NB4 (cell line): ENCODE measurements at places on chromosomes 12 and 14.

DNA sequence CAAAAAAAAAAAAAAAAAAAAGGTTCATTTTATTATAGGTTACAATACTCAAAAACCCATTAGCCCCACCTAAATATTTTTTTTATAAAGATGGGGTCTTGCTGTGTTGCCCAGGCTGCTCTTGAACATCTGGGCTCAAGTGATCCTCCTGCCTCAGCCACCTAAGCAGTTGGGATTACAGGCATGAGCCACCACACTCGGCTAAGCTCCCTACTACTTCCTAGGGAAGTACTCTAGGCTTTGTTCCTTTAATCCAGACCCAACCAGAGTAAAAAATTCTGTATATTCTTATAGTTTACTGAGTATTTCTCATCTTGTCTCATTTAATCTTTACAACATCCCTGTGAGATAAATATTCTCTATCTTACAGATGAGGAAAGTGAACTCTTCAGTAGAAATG is 50.7 kb downstream of the RBMS2 start:
- DNase-seq: no peak

DNA sequence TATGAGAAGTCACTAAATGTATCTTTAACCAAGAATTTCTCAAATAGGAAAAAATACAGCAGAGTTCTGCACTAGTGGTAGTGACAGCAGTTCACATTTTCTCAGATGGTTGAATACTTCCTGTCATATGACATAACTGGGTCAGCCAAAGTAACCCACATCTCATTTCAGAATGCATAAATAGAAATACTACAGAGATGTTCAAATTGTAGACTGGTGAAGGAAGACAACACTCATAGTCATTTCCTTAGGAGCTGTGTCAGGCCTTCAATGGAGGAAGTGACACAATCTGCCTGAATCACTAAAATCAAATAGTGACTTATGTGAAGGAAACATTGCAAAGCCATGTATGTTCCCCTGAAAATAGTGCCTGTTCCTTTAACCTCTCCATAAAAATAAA is 32.4 kb downstream of the FERMT2 start:
- peak; percentile 57 for DNase-seq

DNA sequence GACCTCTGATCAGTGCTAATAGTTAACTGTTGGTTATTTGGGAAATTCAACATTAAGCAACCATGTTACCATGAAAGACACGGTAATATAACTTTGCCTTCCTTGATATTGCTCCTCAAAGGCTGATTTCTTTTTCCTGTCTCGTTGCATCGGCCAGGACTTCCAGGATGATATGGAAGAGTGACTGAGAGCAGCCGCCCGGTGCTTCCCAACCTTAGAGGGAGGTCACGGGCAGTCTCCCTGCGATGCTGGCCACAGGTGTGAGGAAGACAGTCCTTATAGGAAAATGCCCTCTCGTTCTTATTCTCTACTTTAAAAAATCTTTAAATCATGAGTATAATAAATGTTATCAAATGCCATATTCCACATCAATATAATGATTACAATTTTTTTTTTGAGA is 33.1 kb upstream of the GPR132 start:
- no peak for DNase-seq

GRCh38 chr12:128639089-128639488 is 184.7 kb downstream of the SLC15A4 start:
- DNase-seq: no peak

GRCh38 chr14:103816991-103817390 is 30.4 kb downstream of the PPP1R13B start:
- DNase-seq: no peak

DNA sequence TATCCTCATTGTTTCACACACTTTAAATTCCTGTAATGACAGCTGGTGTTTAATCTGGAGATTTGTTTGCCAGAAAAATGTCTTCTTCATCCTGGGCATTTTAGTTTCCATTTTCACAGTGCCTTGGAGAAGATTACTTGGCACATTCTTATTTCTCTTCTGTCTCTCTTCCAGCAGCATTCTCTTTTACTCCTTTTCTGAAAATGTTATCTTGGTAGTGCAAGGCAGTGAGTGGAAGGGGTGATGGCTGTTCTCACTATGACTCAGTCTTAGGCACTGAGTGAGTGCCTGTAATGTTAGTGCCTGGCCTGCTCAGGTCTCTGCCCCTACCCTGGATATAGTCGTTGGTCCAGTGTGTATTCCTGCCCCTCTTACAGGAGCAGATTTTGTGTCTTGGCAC is 13.1 kb downstream of the CLECL1 start:
- DNase-seq: no peak

DNA sequence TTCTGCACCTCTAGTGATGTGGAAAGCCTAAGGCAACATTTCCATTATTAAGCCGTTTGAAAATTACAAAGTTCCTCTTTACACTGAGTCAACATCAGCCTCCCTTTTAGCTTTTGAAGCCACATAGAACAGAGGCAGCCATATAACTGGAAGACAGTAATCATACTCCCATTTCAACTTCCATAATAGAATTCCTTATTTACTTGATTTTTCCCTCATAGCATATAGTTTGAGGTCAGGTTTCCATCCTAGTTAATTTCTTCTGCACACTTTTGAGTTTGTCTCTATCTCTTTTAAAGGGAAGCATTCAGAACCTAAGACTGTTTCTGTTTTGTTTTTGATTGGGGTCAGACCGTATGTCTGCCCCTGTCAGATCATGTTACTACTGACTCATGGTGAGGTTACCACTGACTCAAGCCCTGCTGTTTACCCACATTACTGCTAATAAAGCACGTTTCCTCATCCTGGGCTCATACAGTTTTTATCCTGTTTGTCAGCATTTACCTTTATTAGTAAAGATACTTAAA is 161.0 kb downstream of the SLC38A4 start:
- DNase-seq: peak; percentile 87

GRCh38 chr12:100652488-100652887 is 79.0 kb downstream of the GAS2L3 start:
- no peak for DNase-seq

GRCh38 chr12:6430124-6430989 is 14.4 kb upstream of the CD27 start:
- DNase-seq: peak; percentile 96

DNA sequence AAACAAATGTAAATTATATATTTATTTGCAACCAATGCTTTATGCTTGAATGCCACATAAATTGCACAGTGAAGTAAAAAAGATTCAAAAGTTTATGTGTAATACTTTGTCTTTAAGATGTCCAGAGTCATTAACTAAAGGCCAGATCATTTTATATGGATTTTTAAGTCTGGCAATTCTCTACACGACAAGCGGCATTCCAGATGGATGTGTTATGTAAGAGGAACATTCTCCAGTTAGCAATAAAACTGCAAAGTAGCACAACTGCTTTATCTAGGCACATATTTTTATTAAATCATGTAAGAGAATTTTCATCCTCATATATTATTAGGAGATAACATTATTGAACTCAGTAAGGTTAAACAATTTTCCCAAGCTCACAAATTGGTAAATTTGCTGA is 1717.7 kb upstream of the SEL1L start:
- DNase-seq: no peak

GRCh38 chr14:89088530-89088929 is 264.1 kb downstream of the TTC8 start:
- no peak for DNase-seq

DNA sequence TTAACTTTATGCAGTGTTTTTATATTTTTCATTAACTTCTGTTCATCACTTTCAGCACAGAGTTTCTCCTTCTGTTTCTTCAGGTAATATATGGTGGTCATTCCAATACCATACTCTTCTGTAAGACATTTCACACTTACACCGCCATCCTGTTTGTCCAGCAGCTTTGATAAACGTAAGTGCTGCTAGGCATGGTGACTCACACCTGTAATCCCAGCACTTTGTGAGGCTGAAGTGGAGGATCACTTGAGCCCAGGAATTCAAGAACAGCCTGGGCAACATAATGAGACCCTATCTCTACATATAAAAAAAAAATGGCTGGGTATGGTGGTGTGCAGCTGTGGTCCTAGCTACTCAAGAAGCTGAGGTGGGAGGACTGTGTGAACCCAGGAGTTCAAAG is 55.8 kb downstream of the EXOC5 start:
- DNase-seq: no peak

- peak; percentile 79 for DNase-seq
Measured at GRCh38 chr14:91138511-91139359, 24.9 kb downstream of the DGLUCY start.

DNA sequence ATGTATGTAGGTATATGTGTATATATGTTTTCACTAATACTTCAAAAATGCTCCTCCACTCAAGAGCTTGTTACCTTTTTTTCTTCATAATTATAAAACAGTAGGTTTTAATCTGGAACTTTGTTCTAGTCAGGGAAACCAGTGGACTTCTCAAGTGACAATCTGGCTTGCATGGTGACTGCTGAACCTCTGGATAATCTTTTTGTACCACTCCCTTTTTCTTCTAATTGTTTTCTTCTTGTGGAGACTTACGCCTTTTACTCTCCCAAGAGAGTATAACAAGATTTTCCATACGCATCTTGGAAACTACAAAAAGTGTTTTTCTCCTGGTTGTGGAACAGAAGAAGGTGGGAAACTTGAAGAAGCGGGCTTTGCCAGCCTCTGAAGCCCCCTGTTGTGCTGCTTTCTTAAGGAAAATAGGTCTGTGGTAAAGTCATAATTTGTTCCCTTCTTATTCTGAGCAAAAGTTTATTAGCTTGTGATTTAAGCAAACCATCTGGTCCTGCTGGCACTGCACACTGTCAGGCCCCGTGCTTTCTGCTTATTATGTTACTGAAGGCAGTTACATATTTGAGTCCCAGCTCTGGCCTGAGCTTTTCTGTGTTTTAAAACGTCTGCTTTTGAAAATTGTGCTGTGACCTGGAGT is 291.8 kb downstream of the ERC1 start:
- no peak for DNase-seq

DNA sequence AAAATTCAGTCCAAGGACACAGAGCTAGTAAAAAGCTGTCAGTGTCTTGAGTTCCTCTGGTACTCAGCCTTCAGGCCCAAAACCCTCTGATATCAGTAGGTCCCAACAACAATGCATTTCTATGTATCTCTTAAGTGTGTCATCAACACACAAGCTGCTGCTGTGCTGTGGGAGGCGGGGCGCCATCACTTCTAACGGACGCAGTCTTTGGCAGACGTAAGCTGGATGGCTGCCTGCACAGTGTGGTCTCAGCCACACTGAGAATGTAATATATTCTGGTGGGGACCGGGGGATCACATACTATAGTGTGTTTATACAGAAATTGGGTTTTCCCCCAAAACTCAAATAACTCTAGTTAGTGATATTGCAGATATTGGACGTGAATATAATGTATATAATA is 123.9 kb downstream of the SUDS3 start:
- DNase-seq: no peak

DNA sequence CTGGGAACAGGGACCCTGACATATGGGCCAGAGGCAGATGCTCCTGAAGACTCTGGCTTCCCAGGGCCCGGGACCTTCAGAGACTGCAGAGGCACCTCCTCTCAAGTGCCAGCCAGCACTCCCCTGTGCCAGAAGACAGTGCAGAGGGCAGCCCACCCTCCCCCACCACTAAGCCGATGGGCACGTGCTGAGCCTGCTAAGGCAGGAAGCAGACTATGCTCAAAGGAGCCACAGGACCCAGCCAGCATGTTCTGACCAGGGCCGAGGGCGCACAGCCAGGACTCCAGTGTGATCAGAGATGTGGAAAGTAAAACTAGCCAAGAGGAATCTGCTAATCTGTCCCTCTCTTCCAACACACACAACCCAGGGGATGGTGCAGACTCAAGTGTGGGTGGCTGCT is 29.8 kb downstream of the DIO3 start:
- DNase-seq: no peak

GRCh38 chr12:9133216-9133916 is 17.6 kb upstream of the A2M start:
- DNase-seq: no peak

- no peak for DNase-seq
Measured at GRCh38 chr14:53547593-53547992, 394.5 kb upstream of the DDHD1 start.

- DNase-seq: no peak
Measured at GRCh38 chr12:22169376-22169775, 123.4 kb downstream of the CMAS start.

GRCh38 chr14:77158175-77158881 is 16.7 kb upstream of the ZDHHC22 start:
- DNase-seq: no peak

DNA sequence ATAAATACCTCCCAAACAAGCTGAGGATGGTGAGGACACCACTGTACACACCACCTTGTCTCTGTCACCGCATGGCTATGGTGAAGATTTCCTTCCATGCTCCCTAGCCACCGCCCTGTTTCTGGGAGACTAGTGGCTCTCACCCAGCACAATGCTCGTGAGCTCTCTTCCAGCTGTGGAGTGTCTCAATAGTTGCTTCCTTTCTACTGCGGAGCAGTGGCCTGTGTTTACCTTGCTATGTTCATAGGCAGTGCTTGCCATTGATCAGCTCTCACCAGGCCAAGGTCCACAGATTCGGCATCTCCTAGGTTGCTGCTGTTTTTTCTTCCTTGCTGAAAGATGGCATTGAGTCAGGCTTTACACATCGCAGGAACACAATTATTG is 313.6 kb upstream of the RTL1 start:
- DNase-seq: no peak

DNA sequence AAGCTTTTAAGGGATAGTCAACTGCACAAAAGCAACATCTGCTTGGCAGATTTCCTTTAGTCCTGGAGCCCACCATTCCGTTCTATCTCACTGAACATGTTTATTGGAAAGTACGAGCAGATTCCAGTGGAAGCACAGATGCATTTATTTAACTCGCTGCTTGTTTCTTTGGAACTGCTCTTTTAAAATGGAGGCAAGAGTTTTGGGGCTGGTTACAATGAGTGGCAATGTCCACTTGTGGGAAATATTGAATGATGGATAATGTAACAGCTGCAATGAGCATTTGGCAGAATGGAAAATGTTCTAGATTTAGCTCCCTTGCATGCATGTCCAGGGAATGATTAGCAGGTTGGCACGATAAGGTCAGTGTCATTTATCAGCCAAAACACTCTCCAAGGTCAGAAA is 163.0 kb downstream of the ATP23 start:
- DNase-seq: no peak
